ENCODE measurements at places on chromosomes 12 and 14.

- no peak for DNase-seq
These were observed 244.0 kb upstream of the DAAM1 start for GRCh38 chr14:58944343-58944967.

DNA sequence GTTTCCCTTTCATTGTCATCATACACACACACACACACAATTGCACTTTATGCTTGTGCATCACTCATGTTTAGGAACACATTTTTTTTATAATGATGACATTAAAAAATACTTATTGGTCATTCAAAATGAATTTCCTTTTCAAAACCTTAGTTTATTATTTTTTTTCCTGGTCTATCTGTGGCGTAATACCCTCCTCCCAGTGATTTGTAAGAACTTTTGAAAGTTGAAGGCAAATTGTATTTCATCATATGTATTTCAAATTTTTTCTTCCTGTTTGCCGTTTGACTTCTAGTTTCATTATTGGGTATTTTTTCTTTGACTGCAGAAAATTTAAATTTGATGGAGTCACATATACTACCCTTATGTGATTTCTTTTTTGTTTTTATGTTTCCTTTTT is 2.5 kb upstream of the LRRK2 start:
- DNase-seq = no peak

- DNase-seq = no peak
These were observed 224.4 kb downstream of the SPTSSA start for GRCh38 chr14:34237677-34238076.

DNA sequence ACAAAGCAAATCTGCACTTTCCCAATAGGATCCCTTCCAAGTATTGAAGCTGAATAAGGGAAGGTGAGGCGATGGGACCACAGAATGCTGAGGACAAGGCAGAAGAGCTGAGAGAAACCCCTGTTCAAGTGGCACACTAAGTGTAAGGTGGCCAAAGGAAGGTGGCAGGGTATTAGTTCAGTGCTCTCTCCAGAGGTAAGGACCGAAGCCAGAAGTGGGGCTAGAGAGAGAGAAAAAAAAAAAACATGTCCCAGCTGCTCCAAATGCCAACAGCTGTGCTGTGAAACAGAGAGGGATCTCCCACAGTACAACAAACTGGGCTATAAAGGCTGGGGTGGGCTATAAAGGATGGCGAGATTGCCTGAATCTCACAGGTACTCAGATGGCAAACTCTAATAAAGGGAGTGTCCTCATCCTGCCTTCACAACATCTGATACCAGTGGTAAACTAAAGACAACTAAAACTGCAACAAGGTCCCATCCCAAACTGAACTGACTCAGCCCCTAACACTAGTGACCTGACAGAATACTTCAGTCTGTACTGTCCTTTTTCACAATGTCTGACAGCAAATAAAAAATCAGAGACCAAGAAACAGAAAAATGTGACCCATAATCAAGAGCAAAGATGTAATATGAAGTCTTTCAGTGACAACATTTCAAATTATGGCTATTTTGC is 47.9 kb downstream of the CDK17 start:
- DNase-seq = no peak

GRCh38 chr12:113573148-113573547 is 101.5 kb upstream of the LHX5 start:
- no peak for DNase-seq

GRCh38 chr14:59060841-59061240 is 127.6 kb upstream of the DAAM1 start:
- DNase-seq = no peak

All from activated CD8-positive, alpha-beta T cell treated with anti-CD3 and anti-CD28 coated beads for 36 hours (primary cell).